Uterine smooth muscle cell (primary cell): ENCODE measurements at places on chromosomes 5 and 9. TPM values are rescaled to one million over a fixed set of nuclear protein-coding genes. Genes with fewer than 3 reads are reported as not detected.

KLF4 gene
- total RNA-seq, result 3.3 and 10.9 TPM in 2 replicates

GPSM1 gene
- total RNA-seq, result 66.4 and 97.5 TPM in 2 replicates

SPINK4 gene
- total RNA-seq, result not detected in 2 replicates

TTF1 gene
- 13.1 and 14.6 TPM in 2 replicates for total RNA-seq

CTSL gene
- 687 TPM in 2 replicates for total RNA-seq

NRG2 gene
- 0.37 and 0.77 TPM in 2 replicates for total RNA-seq

ADAMTS12 gene
- total RNA-seq, result 13.5 and 15.1 TPM in 2 replicates

IL13 gene
- not detected in 2 replicates for total RNA-seq

SLC6A18 gene
- total RNA-seq, result not detected in 2 replicates

PCDHGC5 gene
- 2.3 and 2.9 TPM in 2 replicates for total RNA-seq

ZNF483 gene
- total RNA-seq, result 1.9 and 2.4 TPM in 2 replicates

CDH9 gene
- not detected in 2 replicates for total RNA-seq

BTF3 gene
- 184 and 190 TPM in 2 replicates for total RNA-seq

SLC6A19 gene
- total RNA-seq, result not detected in 2 replicates

TUT7 gene
- 42.6 and 51.0 TPM in 2 replicates for total RNA-seq

CRHBP gene
- total RNA-seq, result 0.25 TPM in 1 of 2 replicates, not detected in the other

SPINK6 gene
- not detected in 2 replicates for total RNA-seq

NRARP gene
- 0.11 and 0.12 TPM in 2 replicates for total RNA-seq

GLDC gene
- 1.4 and 3.1 TPM in 2 replicates for total RNA-seq

SHISAL2B gene
- total RNA-seq, result 0.25 TPM in 1 of 2 replicates, not detected in the other

C6 gene
- total RNA-seq, result under 0.01 and 0.11 TPM in 2 replicates

GTF2H2 gene
- 23.2 and 28.6 TPM in 2 replicates for total RNA-seq

CDO1 gene
- total RNA-seq, result 3.4 and 9.5 TPM in 2 replicates

OBP2B gene
- not detected in 2 replicates for total RNA-seq

NR5A1 gene
- not detected in 2 replicates for total RNA-seq

PTGR1 gene
- 77.0 and 89.0 TPM in 2 replicates for total RNA-seq

APBB3 gene
- 17.2 and 26.0 TPM in 2 replicates for total RNA-seq

CKMT2 gene
- 8.6 and 25.2 TPM in 2 replicates for total RNA-seq

SLC36A3 gene
- not detected in 2 replicates for total RNA-seq

TIGD6 gene
- total RNA-seq, result 6.3 and 7.0 TPM in 2 replicates

PCDHGA12 gene
- total RNA-seq, result 15.5 and 21.5 TPM in 2 replicates

GNA14 gene
- under 0.01 and 0.12 TPM in 2 replicates for total RNA-seq

HTR4 gene
- total RNA-seq, result not detected in 2 replicates

OTULIN gene
- 25.9 and 27.4 TPM in 2 replicates for total RNA-seq

HACD4 gene
- 9.1 and 9.9 TPM in 2 replicates for total RNA-seq

BTNL3 gene
- not detected in 2 replicates for total RNA-seq

NUTM2G gene
- not detected in 2 replicates for total RNA-seq

SSBP2 gene
- total RNA-seq, result 25.7 and 28.6 TPM in 2 replicates

GGTA1 gene
- under 0.01 TPM in 1 of 2 replicates, not detected in the other for total RNA-seq

C9orf152 gene
- under 0.01 TPM in 1 of 2 replicates, not detected in the other for total RNA-seq

PHYHD1 gene
- 3.4 and 6.2 TPM in 2 replicates for total RNA-seq

SEMA6A gene
- total RNA-seq, result 0.12 and 0.44 TPM in 2 replicates

MVB12B gene
- total RNA-seq, result 3.5 and 3.8 TPM in 2 replicates

DBN1 gene
- total RNA-seq, result 153 and 171 TPM in 2 replicates

PIP5KL1 gene
- 1.2 and 3.1 TPM in 2 replicates for total RNA-seq

FGF1 gene
- 3.4 and 4.0 TPM in 2 replicates for total RNA-seq

CFAP90 gene
- total RNA-seq, result under 0.01 TPM in 1 of 2 replicates, not detected in the other

CD180 gene
- not detected in 2 replicates for total RNA-seq

S1PR3 gene
- total RNA-seq, result 11.7 and 14.5 TPM in 2 replicates

SCGB3A2 gene
- total RNA-seq, result not detected in 2 replicates

RETREG1 gene
- total RNA-seq, result 4.3 and 6.6 TPM in 2 replicates

GPBP1 gene
- 78.4 and 80.3 TPM in 2 replicates for total RNA-seq

PCDHB3 gene
- 0.75 and 0.77 TPM in 2 replicates for total RNA-seq

PTGDS gene
- total RNA-seq, result 1.2 and 40.7 TPM in 2 replicates

PKN3 gene
- 1.5 and 4.0 TPM in 2 replicates for total RNA-seq

TMEM174 gene
- not detected in 2 replicates for total RNA-seq

PRDM9 gene
- not detected in 2 replicates for total RNA-seq

LRRC19 gene
- total RNA-seq, result not detected in 2 replicates

IRX4 gene
- total RNA-seq, result 0.11 TPM in 1 of 2 replicates, not detected in the other

NME5 gene
- 1.7 and 3.4 TPM in 2 replicates for total RNA-seq
